ENCODE measurements at places on chromosomes 7 and 10.

DNA sequence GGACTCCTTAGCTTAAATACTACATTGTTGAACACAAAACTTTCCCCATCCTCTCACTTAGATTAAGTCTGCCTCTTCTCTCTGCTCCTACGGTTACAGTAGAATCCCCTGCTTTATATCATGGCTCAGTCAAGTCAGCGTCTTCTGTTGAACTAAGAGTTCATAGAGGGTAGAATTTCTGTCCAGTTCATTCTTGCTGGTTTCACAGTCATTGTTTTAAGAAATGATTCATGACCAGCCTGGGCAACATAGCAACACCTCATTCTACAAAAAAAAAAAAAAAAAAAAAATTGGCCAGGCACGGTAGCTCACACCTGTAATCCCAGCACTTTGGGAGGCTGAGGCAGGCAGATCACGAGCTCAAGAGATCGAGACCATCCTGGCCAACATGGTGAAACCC is 3.7 kb upstream of the ZFYVE27 start:
- DNase-seq, result no peak

DNA sequence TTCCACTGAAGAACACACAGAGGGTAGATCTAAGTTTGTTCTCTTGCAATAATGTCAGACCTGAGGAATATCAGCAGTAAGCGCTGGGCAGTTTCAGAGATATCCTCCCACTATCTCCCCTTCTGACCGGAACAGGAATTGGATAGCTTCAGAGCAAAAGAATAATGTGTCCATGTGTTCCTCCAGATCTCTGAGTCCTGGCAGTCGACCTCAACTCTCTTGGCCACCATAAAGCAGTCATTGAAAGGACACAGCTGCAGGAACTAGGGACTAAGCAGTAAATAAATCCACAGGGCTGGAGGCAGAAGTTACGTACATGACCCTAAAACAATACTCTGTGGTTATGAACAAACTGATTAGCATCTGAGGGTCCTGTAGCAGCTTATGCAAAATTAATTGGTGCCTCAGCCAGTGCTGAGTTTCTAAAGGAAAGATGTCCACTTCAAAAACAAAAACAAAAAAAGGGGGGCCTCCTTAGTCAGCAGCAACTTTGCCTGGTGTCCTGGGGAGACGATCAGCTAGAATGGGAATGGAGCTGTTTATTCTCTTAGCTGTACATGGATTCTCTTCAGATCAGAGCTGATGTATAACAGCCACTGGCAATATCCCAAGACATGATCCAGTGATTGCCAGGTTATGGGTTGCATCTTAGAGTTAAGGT is 6.4 kb upstream of the PRTFDC1 start:
- no peak for DNase-seq

DNA sequence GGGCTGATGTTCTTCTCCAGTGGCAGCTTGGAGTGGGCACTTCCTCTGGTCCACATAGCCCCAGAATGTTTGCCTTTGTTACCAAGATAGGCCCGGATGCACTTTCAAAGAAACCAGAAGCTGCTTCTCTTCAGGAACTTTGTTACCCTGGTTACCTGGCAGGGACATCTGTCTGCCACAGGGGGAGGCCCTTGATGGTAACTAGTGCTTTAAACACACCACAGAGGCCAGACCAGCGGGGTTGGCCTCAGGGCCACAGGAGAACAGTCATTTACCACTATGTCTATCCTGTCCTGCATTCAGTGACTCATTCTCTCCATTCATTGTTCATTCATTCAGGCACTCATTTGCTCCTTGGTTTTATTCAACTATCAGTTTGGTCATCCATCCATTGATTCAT is 11.9 kb upstream of the PLEKHA1 start:
- no peak for DNase-seq

DNA sequence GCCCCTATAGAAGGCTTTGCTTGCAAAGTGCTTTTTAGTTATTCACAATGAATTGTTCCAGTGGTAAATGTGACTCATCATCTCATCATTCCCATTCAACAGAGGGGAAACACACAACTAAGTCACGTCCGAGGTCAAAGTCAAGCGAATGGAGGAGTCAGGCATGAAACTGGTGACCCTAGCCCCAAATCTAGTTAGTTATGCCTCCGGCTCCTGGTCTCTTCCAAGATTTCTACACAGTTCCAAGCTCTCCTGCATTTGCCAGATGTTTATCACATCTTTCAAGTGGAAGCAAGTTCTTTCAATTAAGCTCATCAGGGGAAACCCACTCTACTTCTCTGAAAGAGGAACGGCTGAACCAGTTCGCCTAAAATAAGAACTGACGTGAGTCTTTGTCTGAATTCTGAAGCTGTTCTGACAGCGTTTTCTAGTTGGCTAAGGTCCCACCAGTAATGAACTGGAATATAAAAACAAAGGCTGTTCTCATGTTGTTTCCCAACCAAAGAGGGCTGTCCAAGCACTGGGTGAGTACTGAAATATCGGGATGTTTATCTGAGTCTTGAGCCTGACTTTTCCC is 140.9 kb upstream of the NRBF2 start:
- DNase-seq, result no peak

DNA sequence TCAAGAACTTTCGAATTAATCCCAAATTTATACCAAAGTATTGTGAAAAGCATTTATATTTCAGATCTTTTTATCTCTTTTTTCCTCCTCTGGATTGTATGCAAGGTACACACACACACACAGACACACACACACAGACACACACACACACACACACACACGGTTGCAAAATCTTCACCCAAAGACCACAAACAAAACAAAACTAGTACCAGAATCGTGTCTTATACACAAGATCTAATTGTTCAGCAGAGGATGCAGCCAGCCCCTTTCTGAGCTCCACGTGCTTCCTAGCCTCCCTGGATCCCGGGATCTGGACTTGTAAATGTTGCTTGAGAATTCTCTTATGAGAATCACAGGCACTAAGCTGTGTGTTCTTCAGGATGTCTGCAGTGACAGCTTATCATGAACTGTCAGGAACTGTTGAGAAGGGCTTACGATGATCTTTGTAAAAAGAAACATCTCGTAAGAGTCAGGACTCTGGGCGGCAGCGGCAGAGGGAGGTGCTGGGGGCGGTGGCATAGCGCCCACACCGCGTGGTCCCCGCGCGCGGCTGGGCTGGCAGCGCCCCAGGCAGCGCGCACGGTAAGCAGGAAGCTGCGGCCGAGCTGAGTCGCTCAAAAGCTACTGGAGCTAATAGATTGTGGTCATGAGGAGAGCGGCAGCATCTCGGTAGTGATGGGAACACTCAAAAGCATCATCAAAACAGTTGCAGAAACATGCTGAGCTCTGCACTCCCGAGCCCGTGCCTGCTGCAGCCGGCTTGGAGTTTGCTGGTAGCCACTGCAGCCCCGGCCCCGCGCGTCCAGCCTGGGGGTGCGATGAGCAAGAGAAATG is 277.6 kb downstream of the GATA3 start:
- peak; percentile 80 for DNase-seq

Measured in activated CD8-positive, alpha-beta memory T cell treated with anti-CD3 and anti-CD28 coated beads for 1 hour (primary cell).